ENCODE measurements at places on chromosomes 1 and 21.
A peak's percentile ranks its signal among the peaks of the same experiment; 100 is the strongest.

DNA sequence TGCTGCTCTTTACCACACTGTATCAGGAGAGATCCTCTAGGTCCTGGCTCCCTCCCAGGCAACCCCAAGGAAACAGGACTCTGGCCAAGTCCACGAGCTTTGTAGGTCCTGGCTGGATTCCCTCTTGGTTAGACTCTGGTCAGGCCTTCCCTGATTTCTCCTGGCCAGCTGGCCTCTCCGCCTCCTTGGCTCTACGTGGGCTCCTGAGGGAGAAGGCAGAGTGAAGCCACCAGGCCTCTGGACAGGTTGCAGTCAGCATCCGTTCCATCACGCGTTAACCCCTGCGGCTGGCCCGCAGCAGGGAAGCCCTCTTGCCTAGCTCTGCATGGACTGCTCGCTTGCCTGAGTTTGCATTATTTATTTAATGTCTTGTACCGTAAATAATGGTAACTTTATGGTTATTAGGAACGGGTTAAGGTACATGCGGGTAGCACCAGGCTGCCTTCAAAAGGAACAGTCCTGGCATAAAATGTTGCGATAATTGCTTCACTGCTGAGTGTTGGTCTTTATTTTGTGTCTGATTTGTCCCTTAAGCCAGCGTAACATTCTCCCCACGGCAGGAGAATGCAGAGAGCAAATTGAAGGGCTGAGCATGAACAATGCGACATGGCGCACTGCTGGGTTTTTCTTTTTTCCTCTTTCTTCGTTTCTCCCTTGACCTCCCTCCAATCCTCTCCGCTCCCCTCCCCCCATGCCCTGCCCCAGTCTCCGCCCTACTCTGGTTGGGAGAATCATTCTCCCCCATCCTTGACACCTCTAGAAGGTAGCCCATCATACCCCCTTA, 100.3 kb downstream of the RNF220 start:
- no peak for DNase-seq

- no peak for DNase-seq
Observed at GRCh38 chr1:220954321-220955075, 75.3 kb downstream of the HLX start.

- no peak for DNase-seq
Observed at GRCh38 chr1:32431736-32432400, 33.0 kb upstream of the ZBTB8B start.

DNA sequence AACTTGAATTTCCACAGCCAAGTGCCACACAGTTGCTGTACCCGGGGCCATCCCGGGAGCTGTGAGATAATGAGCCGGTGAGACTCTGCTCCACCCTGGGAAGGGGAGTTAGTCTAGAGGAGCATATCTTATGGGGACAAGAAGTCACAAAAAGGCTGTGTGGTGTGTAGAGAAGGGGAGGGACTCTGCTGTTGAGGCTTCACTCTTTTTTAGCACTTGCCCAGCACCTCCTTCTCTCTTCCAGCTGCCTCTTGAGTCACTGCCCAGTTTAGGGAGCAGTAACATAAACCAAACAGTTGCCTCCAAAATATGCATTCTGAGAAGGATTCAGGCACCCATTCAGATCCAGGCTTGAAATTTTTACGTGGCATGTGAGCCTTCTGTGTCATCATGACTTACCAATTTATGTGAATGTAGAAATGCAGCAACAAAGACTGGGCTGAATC, 744 bp upstream of the WDR26 start:
- DNase-seq = no peak

DNA sequence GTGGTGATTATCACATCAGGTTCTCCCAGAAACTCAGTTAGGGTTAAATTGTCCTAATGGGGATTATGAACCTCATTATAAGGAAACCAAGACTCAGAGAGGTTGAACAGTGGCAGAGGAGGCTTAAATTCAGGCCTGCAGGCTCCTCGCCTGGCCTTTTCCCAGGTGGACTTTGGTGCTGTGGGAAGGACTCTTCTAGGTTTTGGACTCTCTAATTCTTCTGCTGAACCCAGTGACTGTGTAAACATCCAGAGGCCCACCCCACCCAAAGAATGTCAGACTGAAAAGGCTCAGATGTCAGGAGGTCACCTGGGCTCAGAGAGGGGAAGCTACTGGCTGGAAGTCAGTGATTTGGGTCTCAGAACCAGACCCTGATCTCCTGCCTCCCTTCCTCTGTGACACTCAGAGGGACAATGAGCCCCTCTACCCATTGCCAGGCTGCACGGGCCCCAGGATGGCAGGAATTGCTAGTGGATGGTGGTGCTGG, 2.5 kb downstream of the ZNF362 start:
- no peak for DNase-seq

GRCh38 chr1:83716641-83717040, 282.3 kb downstream of the TTLL7 start:
- no peak for DNase-seq

- no peak for DNase-seq
Observed at GRCh38 chr1:184260382-184260781, 126.4 kb upstream of the C1orf21 start.

DNA sequence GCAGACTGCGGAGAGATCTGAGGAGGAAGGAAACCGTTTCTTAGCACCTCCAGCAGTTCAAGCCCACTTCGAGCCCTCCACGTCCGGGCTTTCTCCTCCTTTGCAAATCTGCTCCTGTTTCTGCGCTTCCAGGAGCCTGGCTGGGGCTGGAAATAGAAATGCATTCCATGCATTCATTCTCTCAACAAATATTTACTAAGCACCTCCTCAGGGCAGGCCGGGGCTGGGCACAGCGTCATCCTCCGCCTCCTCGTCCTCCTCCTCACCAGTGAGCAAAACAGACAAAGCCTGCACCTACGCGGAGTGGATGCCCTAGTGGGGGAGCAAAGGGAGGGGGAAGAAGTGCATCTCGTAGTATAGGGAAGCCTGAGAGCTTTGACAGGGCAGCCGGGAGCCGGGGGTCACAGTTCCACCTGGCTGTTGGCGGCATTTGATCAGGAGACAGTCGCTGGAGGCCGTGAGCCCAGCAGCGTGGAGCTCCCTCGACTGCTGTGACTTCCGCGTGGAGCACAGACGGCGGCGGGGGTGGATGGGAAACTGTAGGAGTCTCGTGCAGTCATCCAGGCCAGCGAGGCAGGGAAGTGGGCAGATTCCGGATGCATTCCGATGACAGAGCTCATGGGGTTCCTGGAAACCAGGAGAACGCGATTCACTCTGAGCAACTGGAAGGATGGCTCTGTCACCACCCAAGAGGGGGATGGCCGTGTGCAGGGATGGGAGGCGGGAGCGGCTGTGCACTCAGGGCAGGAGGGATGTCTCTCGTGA, 93.5 kb downstream of the SIK1 start:
- no peak for DNase-seq

DNA sequence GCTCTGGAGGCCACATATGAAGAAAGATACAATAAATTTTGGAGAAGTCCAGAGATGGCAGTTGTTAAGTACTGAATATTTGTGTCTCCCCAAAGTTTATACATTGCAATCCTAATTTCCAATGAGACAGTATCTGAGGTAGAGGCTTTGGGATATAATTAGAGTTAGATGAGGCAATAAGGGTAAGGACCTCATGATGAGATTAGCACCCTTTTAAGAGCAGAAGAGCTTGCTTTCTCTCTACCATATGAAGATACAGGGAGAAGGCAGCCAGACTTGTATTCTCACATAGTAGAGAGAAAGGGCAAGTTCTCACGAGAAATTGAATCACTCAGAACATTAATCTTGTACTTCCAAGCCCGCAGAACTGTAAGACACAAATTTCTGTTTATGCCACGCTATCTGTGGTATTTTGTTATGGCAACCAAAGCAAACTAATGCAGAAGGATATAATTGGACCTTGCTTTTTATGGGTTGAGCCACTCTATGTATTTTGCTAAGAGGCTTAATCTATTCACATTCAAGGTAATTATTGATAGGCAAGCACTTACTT, 430.1 kb downstream of the KCNT2 start:
- DNase-seq = no peak

DNA sequence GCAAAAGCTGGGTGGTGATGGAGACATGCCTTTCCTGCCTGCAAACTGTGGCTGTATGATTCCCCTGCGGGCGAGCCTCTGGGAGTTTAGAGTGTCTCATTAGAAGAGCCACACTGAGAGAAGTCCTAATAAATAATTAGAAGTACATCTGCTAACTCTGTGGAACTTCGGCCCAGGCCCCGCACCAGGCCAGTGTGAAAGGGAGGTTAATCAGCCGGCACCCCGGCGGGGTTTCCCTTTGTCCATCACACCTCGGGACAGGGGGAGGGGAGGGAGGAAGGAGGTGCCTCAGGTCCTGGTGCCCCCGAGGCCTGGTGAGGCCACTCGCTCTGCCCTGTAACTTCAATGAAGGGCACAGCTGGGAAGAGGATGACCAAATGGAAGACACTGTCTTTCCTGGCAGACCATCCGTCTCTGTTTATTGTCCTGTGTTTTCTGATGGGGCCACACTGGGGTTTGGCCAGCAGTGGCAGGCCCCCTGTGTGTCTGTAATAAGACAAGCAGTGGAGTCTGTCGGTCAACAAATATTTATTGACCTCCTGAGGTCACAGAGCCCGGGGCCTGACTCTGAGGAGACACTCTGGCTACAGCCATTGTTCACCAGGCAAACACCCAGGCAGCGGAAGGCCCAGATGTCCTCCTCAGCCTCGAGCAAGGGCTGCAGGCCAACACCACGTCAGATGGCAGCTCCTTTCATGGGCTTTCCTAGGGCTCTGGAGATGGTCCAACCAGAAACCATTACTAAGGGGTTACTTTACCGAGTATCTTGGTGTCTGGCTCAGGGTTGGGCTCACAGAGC, 267.5 kb upstream of the RAB4A start:
- DNase-seq = no peak

DNA sequence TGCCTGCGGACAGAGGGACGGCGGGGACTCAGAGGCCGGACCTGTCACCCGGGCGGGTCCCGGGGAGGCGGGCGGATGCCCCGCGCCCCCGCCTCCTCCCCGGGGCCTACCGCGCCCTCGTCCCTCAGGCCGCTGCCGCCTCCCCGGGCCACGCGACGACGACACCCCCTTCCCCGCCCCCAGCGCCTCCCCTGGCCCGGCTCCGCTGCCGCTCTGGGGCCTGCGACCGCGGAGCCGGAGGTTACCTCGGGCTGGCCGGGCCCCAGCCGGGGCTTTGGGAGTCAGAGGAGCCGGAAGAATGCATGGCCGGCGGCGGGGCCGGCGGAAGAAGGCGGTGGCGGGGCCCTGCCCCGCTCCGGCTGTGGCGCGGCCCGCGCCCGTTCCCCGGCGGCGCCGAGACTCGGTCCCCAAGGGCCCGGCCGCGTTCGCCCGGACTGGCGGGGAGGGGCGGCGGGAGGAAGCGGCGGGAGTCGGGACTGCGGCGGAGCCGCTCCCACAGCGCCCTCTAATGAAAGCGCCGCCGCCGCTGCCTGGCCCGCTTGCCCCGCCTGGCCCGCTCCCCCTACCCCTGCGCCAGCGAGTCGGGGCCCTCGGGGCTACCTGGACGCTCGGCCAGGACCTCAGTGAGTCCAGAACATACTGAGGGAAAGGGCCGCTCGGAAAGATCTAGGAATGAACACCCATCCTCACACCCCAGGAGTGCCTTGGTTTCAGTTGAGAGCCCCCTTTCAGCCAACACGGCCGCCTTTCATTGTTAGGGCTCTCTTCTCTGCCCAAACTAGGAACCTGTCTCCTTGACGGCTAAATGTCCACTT, at the start of gene LPGAT1:
Gene LPGAT1 (minus strand): TSS at position 436 of the 815 bp plus-strand sequence. CDS start 1,467 bp downstream, outside the sequence.
- no peak for DNase-seq

DNA sequence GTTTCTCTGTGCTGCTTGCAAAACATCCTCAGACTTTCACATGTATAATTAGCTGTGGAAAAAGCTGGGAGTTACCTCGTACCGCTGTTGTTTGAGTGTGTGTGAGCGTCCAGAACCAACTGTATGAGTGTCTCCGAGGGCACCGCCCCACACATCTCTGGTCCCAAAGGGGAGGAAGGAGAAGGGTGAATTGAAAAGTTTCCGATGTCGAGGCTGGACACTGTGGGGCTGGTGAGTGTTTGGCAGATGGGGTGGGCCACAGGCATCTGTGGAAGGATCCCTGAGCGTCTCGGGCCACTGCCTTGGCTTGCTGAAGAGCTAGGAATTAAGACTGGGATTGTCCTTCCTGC, 1.2 kb downstream of the ATP2B4 start:
- no peak for DNase-seq

DNA sequence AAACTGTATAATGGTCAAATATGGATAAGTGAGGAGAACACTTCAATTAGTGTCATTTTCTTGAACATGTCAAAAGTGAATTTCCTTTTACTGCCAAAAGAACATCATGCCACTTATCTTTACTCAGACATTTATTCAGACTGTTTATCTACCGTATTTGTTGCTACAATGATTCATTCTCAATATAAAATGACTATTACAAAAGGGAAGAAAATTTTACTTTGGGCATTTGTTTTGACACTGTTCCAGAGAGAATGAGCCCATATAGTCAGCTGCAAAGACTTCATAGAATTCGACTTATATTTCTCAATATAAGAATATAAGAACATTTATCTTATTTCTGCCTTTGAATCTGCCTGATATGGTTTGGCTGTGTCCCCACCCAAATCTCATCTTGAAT, 1699.1 kb downstream of the BRINP3 start:
- no peak for DNase-seq

DNA sequence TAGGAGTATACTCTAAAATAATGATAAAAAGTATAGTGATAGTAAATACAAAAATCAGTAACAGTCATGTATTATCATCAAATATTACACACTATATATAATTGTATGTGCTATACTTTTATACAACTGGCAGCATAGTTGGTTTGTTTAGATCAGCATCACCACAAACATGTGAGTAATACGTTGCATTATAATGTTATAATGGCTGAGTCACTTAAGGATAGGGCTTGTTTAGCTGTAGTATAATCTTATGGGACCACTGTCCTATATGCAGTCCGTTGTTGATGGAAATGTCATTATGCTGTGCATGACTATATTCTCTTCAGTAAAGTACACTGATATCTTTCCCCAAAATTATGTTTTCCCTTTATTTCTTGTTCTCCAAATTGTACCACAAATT, 92.8 kb downstream of the LYPLAL1 start:
- no peak for DNase-seq

GRCh38 chr1:156844102-156844501, 14.8 kb downstream of the INSRR start:
- DNase-seq = no peak

- DNase-seq = no peak
Observed at GRCh38 chr1:218633238-218633988, 288.3 kb downstream of the TGFB2 start.

GRCh38 chr1:12128120-12128519, 38.7 kb upstream of the TNFRSF1B start:
- DNase-seq = no peak

GRCh38 chr1:110627764-110628163, 21.6 kb upstream of the KCNA2 start:
- no peak for DNase-seq

DNA sequence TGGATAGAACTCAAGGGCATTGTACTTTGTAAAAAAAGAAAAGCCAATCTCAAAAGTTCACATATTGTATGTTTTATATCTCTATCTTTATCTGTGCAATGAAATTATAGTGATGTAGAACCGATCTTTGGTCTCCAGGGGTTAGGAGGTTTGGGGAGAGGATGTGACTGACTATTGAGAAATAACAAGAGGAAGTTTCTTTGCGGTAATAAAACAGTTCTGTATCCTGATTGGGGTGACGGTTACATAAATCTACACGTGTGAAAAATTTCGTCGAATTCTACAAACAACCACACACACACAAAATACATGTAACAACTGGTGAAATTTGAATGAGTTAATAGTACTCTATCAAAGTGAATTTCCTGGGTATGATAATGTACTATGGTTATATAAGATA, 10.6 kb upstream of the OR2T33 start:
- no peak for DNase-seq

GRCh38 chr21:37564341-37564923, 197.9 kb downstream of the DYRK1A start:
- peak; percentile 39 for DNase-seq

- no peak for DNase-seq
Observed at GRCh38 chr1:166972193-166972592, 3.1 kb downstream of the ILDR2 start.

Data from NCI-H1417 treated with DMSO at 0.1 percent for 48 hours (cell line).